ENCODE measurements at places on chromosomes 7 and 10.
A peak's percentile ranks its signal among the peaks of the same experiment; 100 is the strongest.

DNA sequence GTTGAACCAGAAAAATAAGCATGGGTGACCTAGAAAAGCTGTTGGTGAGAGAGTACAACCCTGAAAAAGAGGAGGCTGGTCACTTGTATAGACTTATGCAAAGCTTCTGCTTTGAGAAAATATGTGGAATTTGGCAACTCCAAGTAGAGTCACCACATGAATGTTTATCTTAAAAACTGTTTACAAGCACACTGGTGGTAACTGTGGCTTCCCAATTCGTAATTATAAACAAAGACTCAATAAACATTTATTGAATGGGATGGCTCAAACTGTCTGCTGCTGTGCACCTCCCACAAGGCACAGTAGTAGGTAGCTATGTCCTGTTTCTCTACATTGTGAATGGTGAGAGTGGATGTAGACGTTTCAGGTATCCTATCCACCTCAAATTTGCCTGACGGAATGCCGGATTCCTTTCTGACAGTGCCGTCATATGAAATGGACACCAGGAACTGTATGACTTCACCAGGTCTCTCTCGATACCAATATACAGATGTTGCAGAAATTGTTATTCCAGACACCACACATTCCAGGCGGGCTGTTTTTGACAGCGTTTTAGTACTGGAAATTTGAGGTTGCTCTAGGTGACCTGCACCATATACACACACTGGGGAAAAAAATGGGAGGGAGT is 43.4 kb upstream of the TARP start:
- H3K4me3 ChIP-seq, result no peak overlapping the region
- DNase-seq, result no peak
- no peaks in the 10 kb centered on the region for H3K36me3 ChIP-seq
- no peaks in the 10 kb centered on the region for H3K4me1 ChIP-seq
- no peak overlapping the region for H3K27ac ChIP-seq
- H3K27me3 ChIP-seq, result peaks cover 2% of the 10 kb centered on the region

GRCh38 chr10:79264942-79265341 is 82.3 kb upstream of the PPIF start:
- H3K4me3 ChIP-seq, result no peak overlapping the region
- peaks cover 9% of the 10 kb centered on the region for H3K36me3 ChIP-seq
- H3K27me3 ChIP-seq, result no peaks in the 10 kb centered on the region
- no peak overlapping the region for H3K27ac ChIP-seq
- peaks cover 36% of the 10 kb centered on the region for H3K4me1 ChIP-seq

DNA sequence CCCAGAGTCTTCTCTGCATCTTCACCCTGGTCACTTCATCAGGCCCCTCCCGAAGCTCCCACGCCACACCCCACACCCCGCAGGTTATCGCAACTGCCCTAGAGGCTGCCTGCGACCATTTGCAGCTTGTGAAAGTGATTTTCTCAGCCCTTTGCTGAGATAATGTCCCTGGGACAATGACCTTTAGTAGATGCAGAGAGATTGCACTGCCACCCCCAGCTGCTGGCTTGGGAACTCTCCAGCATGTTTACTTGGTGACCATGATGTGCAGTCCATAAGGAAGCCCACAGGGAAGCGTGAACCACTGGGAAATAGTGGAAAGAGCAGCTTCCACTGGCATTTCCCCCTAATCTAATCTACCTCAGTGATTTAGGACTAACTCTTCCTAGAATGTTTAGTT is 97.3 kb downstream of the WNT2 start:
- peak overlapping the region; percentile 20 for H3K4me3 ChIP-seq
- H3K27me3 ChIP-seq, result no peaks in the 10 kb centered on the region
- H3K36me3 ChIP-seq, result no peaks in the 10 kb centered on the region
- H3K27ac ChIP-seq, result no peak overlapping the region

DNA sequence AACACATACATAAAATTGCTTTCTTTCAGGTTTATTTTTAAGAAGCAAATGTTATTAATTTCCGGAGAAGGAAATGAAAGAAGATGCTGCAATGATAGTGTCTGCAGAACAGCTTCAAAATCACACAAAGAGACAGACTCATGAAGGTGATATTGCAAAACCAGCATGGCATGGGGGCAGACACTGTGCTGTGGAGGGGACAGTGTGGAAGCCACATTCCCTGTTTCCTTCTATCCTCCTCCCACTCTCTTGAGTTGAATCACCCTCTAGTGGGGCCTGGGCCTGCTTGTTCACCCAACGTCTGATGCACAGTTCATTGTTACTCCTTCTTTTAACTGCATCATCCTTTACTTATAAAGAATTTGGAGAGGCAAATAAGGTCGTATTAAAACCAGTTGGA is 104.0 kb upstream of the INSIG1 start:
- no peak for DNase-seq
- peaks cover 6% of the 10 kb centered on the region for H3K4me1 ChIP-seq
- H3K4me3 ChIP-seq, result no peak overlapping the region
- H3K36me3 ChIP-seq, result no peaks in the 10 kb centered on the region
- no peaks in the 10 kb centered on the region for H3K27me3 ChIP-seq

DNA sequence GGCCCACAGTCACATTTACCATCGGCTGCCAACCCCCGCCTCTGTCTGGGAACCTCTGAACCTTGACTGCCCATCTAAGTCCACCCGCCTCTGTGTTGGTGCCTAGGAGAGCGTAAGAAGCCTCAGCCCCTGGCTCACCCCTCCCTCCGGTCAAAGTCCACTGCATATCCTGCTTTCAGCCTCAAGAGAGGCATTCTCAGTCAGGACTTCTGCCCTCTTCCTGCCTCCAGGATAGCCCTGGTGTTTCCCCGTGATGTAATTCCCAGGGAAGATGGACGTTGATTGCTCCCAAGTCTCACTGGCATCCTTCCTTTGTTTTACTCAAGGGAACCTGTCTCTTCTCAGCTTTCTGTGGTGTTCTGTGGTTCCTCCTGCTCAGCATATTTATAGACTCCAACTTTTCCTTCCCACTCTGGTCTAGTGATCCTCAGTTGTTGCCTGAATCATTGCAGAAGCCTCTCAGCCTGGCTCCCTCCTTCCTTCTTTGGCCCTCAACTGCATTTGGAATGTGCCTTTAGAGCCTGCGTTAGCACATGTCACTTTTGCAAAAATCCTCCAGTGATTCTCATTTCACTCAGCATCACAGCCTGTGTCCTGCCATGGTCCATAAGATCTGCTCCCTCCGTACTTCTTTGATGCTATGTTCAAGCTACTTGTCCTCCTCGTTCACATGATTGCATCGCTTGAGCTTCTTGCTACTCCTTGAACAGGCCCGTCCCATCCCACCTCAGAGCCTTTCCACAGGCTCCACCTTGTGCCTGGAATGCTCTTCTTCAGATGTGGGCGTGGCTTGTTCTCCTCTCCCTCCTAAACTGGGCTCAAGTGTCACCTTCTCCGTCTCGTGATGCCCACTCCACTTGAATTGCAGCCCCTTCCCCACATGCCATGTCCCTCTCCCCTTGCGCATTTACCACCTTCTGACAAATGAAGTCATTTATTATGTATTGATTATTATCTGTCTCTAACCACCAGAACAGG is 124.2 kb downstream of the PLPP4 start:
- H3K4me3 ChIP-seq, result no peak overlapping the region
- no peak overlapping the region for H3K27ac ChIP-seq
- no peaks in the 10 kb centered on the region for H3K36me3 ChIP-seq
- no peaks in the 10 kb centered on the region for H3K27me3 ChIP-seq
- H3K4me1 ChIP-seq, result peaks cover 2% of the 10 kb centered on the region
- no peak for DNase-seq

- no peak overlapping the region for H3K4me3 ChIP-seq
- H3K27ac ChIP-seq, result no peak overlapping the region
- no peaks in the 10 kb centered on the region for H3K36me3 ChIP-seq
- no peaks in the 10 kb centered on the region for H3K27me3 ChIP-seq
- no peak for DNase-seq
Measured at GRCh38 chr10:127968659-127969058, 61.8 kb downstream of the PTPRE start.

GRCh38 chr7:65463184-65463583 is 89.5 kb downstream of the ZNF92 start:
- H3K4me3 ChIP-seq, result no peak overlapping the region
- H3K27me3 ChIP-seq, result no peaks in the 10 kb centered on the region
- no peak for DNase-seq
- H3K27ac ChIP-seq, result no peak overlapping the region
- no peaks in the 10 kb centered on the region for H3K4me1 ChIP-seq

DNA sequence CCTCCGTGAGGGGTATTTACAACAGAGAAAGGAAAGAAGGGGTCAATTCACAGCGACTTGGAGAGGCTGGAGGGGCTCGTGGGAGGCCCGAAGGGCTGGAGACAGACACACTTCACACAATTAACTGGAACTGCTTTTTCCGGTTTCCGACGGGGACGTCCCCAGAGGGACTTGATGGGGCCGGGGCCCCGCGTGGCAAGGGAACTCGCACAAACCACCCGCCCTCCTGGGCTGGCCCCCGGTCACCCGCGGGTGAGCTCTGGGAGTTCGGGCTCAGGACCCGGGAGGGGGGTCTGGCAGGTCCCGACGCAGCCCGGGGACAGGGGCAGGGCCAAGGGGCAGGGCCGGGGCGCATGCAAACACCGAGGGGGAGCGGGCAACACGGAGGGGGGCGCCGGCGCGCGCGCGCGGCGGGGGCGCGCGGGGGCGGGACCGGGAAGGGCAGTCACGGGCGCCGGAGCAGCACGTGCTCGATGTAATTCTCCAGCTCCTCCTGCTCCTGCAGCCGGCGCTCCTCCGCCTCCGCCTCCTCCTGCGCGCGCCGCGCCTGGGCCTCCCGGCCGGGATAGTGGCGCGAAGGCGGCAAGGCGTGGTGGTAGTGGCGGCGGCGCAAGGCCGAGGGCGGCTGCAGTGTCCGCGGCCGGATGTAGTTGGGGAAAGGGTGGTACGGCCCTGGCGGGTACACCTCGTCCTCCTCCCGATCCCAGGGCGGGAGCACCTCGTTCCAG is 2.7 kb downstream of the VGF start:
- peak overlapping the region; percentile 28 for H3K27ac ChIP-seq
- H3K4me3 ChIP-seq, result peak overlapping the region; percentile 78
- no peaks in the 10 kb centered on the region for H3K27me3 ChIP-seq
- DNase-seq, result no peak

DNA sequence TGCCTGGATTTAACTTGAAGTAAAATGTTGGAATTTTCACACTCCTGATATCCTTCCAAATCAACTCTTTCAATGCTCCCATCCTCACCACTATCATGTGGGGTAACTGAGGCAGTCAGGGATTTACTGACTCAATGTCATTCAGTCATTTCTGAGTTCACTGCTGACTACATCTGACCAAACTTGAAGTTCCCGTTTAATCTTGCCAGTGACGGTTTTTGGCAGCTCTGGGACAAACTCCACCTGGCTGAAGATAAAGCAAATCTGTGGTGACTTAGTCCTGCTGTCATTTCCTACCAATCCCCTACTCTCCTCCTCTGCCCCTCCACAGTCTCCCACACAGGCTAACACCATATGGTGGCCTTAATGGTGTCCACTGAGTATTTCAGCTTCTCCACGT is 22.7 kb upstream of the ACSM6 start:
- no peaks in the 10 kb centered on the region for H3K36me3 ChIP-seq
- H3K27me3 ChIP-seq, result no peaks in the 10 kb centered on the region
- H3K4me3 ChIP-seq, result no peak overlapping the region
- no peak overlapping the region for H3K27ac ChIP-seq
- DNase-seq, result no peak

- H3K27ac ChIP-seq, result no peak overlapping the region
- no peaks in the 10 kb centered on the region for H3K4me1 ChIP-seq
- no peak overlapping the region for H3K4me3 ChIP-seq
- peaks cover 48% of the 10 kb centered on the region for H3K36me3 ChIP-seq
- H3K27me3 ChIP-seq, result peaks cover 3% of the 10 kb centered on the region
- no peak for DNase-seq
Measured at GRCh38 chr10:73872190-73872710, 2.1 kb downstream of the CAMK2G start.

DNA sequence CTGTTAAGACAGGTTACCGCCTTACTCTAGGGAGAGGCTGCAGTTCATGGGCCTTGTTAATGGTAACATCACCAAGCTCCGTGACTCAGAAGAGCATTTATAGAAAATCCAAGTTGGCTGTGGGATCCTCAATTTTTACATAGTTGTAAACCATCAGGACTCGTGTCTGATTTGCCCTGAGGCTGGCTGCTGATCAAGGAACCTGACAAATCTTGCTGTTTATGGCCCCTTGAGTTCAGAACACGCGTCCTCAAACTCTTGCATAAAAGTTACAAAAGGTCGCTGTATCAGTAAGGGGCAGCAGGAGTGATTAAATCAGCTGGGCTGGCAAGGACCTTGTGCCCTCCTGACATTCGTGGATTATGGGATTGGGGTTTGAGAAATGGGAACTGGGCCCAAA is 4.6 kb downstream of the SLC13A4 start:
- H3K27me3 ChIP-seq, result no peaks in the 10 kb centered on the region
- H3K36me3 ChIP-seq, result no peaks in the 10 kb centered on the region
- no peak overlapping the region for H3K27ac ChIP-seq
- DNase-seq, result no peak

DNA sequence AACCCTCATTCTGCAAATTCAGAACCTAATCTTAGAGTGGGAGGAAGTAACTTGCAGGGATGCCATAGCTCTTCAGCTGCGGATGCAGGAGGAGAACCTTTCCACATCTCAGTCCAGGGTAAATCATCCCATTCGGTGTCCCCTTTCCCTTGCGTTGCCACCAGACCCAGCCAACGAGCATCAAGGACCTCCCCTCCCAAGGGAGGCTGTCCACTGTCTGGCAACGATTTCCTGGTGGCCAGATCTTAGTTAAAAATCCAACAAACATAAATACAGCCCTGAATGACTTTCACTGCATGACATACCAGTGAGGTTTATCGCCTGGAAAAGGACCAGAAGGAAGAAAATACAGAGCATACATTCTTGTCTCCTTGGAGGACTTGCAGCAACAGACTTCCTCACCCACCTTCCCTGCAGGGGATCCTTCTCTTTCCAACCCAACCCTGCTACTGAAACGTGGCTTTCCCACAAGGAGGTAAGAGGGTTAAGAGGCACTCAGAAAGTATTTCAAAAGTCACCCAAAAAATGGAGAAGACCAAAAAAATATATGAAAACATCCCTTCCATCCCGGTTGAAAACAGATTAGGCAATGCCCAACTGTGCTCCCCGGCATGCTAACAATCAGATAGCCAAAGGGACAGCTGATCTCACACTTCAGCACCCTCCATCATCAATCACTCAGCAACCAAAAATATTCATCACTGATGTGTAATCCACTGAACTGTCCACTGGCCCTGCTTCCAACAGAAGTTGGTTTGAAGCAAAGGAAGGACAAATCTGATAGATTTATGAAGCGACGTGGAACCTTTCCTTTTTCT is 206.6 kb downstream of the TNS3 start:
- no peak overlapping the region for H3K4me3 ChIP-seq
- H3K27ac ChIP-seq, result no peak overlapping the region
- H3K27me3 ChIP-seq, result no peaks in the 10 kb centered on the region
- no peak for DNase-seq

Data from neuronal stem cell (in vitro differentiated cells).